ENCODE measurements at places on chromosomes 2 and 18.

DNA sequence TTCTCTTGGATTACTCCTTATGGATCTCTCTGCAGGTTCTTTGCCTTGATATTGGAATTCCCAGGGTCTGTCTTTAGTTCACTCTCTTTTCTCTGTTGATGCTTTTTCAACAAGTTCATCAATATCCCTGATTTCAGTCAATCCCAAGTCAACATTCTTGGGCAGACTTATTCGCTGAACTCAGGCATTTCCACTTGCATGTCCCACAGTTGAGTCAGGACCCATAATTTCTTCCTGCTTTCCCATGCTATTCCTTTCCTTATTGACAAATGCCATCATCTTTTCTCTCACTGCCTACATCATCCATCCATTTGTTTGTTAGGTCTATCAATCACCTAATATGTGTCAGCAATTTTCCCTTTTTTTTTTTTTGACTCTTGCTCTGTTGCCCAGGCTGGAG, 11.6 kb downstream of the GPD2 start:
- no peak for DNase-seq

- no peak for DNase-seq
These were observed 5.4 kb downstream of the TTLL4 start for GRCh38 chr2:218716070-218716469.

- DNase-seq = no peak
These were observed 32.5 kb upstream of the FHOD3 start for GRCh38 chr18:36265015-36265414.

DNA sequence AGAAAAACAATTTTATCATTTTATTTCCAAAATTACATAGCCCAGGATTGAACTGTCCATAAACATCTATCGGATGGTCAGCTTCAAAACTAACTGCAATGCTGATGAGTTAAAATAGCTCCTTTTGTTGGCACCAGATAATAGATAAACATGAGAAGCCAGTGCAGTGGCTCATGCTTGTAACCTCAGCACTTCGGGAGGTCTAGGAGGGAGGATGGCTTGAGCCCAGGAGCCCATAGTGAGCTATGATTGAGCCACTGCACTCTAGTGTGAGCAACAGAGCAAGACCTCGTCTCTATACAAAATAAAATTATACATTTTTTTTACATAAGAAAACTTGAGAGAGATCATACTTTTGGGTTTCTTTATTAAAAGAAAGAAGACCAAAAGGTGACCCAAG, 34.6 kb upstream of the IMPA2 start:
- no peak for DNase-seq

- DNase-seq = no peak
These were observed 33.4 kb upstream of the ST3GAL5 start for GRCh38 chr2:85922199-85922598.

GRCh38 chr2:122368576-122369243, 613.3 kb downstream of the TSN start:
- DNase-seq = no peak

DNA sequence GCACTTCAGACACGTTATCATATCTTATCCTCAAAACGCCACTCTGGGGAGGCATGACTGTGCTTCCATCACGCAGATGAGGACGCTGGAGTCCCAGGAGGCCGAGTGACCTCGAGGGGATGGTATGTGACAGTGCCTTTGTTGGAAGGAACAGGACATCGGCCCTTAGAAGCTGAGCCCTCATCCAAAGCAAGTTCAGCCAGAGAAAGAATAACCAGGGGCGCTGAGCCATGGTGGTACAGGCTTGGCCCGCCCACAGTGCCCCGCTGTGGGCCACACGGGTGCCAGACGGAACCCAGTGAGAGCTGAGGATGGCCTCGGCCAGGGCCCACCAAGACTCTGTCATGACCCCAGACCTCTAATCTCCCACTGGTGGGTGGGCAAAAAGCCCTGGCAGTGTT, 31.3 kb downstream of the HS1BP3 start:
- no peak for DNase-seq

DNA sequence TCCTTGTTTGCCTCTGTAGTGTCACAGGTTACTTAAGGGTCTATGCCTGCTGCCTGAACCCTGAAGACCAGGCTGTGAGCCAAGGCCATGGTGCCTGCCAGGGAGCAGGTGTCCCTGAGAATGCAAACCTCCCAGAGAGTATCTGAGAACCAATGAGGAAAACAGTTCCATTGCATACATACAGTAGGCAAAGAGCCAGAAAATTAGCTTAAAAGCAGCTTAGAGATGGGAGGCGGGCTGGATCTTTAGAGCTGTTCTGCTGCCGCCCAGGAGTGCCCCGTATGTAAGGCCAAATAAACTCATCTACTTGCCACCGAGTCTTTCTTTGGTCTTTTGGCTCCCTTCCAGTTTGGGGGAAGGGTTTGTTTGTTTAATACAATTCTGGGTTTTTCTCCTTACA, 327.9 kb downstream of the CLIP4 start:
- no peak for DNase-seq

DNA sequence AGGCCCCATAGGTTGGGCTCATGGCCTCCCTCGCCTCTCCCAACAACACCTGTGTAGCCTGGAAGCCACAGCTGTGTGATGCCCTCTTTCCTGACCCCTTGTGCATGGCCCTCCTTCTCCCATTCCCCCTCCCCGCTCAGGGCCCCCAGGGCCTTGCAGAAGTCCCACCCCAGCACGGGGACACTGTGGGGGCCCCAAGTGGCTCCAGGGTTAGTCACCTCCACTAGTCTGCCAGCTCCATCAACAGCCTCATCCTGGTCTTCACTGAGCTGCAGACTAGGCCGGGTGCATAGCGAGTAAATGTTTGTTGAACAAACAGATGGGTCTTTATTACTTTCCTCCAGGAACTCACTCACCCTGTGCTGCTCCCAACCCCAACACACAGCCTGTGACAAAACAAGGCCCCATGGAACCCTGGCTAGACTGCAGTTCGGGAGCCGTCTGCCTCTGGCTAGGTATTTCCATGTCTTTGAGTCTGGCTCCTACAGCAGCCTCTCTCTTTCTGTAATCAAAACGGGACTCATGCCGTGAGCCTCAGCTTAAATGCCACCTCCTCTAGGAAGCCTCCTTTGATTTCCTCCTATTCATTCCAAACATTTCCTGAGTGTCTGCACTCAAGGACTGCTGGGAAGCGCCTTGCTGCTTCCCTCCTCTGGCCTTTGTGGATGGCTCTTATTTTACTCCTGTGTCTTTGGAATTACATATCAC, 109.9 kb upstream of the ID2 start:
- DNase-seq = no peak

GRCh38 chr2:70988726-70989648, 5.7 kb downstream of the TEX261 start:
- DNase-seq = no peak

GRCh38 chr2:184346338-184346862, 251.9 kb upstream of the ZNF804A start:
- no peak for DNase-seq

DNA sequence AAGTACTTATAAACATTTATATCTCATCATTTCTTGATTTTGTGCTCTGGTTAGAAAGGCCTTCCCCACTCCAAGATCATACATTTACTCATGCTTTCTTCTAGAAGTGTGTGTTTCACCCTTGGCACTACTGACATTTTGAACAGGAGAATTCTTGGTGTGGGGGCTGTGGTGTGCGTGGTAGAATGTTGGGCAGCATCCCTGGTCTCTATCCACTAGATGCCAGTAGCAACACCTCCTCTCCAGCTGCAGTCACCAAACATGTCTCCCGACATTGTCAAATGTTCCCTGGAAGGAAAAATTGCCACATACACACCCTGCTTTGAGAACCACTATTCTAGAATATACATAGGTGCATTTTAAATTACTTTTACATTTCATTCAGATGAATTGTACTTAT, 8.7 kb upstream of the TGIF1 start:
- no peak for DNase-seq

DNA sequence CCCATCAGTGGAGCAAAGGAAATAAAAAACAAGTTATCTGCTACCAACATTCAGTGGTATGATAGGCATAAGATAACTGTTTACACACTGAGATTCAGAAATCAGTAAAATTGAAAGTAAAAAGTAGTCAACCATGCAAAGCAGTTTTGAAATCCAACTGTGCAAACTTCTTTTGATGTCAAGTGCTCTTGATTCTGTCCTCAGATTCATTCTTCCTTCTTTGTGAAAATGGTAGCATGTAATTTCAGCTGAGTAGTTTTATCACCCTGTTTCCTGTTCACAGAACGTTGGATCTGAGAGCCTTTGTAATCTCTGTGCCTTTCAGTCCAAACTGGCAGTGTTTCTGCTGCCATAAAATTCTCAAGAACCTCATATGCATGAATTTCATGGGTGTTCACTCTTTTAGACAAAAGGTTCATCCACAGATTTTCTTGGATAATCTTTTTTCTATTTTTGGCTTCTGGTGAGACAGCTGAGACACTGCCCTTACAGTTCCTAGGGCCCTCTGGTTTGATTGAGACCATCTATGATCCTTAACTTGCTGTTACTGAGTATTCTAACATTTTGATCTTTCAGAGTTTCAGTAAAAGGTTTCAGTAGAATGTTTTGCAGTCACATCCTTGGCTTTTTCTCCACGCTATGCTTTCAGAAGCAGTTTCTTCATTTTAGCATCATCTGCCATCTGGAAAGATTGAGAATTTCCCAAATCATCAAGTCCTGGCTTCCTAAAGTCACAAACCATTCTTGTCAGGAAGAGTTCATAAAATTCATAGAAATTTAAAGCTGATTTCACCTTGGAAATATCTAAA, 272.3 kb upstream of the EPHA4 start:
- DNase-seq = no peak
